ENCODE measurements at places on chromosomes 2 and 18. TPM values are rescaled to one million over a fixed set of nuclear protein-coding genes. Genes with fewer than 3 reads are reported as not detected.

DNA sequence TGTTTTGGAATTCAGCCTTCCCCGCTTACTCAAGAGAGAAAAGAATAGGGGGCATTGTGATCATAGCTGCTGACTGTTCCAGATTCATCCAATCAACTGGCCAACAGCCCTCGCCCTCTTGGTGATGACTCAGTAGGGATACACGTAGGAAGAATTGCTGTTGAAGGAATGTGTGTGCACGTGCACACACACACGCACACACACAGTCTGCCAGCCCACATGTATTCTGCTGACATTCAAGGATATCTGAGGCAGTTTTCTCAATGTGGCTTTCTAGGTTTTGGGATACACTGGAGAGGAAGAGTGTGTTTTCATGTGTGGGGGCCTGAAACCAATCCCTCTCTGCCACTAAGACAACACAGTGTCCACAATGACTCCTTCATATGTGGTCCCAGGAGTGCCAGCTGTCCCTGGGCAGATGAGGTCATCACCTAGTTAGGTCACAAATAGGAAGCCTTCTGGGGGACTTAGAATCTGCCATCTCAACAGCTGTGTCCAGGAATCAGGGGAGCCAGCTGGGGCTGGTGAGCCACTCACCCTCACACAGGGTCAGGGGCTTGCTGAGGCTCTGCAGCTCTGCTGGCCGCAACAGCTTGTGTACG lies 352.6 kb downstream of the SS18 start:
- H3K4me3 ChIP-seq, result no peak overlapping the region
- no peaks in the 10 kb centered on the region for H3K36me3 ChIP-seq
- no peak for DNase-seq
- H3K27me3 ChIP-seq, result no peaks in the 10 kb centered on the region
- H3K4me1 ChIP-seq, result no peaks in the 10 kb centered on the region

DNA sequence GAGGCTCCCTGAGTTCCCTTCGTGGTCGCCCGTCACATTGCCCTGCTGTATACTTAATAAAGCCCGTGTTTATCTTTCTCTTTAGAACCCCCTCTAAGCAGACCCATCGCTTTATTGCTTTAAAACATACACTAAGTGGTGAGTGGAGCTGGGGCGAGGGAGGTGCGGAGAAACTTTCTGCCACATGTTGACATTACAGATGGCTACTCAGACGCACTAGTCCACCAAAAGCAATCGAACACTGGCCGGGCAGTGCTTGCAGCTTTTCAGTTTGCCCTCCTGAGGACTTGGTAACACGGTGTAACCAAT lies 859 bp upstream of the COLEC12 start:
- no peak overlapping the region for H3K27ac ChIP-seq
- no peaks in the 10 kb centered on the region for H3K27me3 ChIP-seq
- no peaks in the 10 kb centered on the region for H3K36me3 ChIP-seq
- no peak overlapping the region for H3K4me3 ChIP-seq
- H3K4me1 ChIP-seq, result peaks cover 4% of the 10 kb centered on the region
- DNase-seq, result no peak

G6PC2 gene
- total RNA-seq, result not detected

GRCh38 chr2:41913311-41913710 lies 134.5 kb upstream of the PKDCC start:
- H3K4me3 ChIP-seq, result no peak overlapping the region
- no peaks in the 10 kb centered on the region for H3K36me3 ChIP-seq
- peaks cover 13% of the 10 kb centered on the region for H3K4me1 ChIP-seq
- no peak overlapping the region for H3K27ac ChIP-seq

- H3K27ac ChIP-seq, result no peak overlapping the region
- H3K4me1 ChIP-seq, result no peaks in the 10 kb centered on the region
- H3K36me3 ChIP-seq, result no peaks in the 10 kb centered on the region
- DNase-seq, result no peak
- no peaks in the 10 kb centered on the region for H3K27me3 ChIP-seq
- H3K4me3 ChIP-seq, result no peak overlapping the region
These were observed 149.5 kb upstream of the RBBP8 start for GRCh38 chr18:22783662-22784076.

NT5C1B gene
- not detected for total RNA-seq
